Activated CD4-positive, alpha-beta T cell treated with anti-CD3 and anti-CD28 coated beads for 24 hours (primary cell): ENCODE measurements at places on chromosomes 2 and 18.

- no peak for DNase-seq
Observed at GRCh38 chr2:225584796-225585195, 185.3 kb downstream of the NYAP2 start.

DNA sequence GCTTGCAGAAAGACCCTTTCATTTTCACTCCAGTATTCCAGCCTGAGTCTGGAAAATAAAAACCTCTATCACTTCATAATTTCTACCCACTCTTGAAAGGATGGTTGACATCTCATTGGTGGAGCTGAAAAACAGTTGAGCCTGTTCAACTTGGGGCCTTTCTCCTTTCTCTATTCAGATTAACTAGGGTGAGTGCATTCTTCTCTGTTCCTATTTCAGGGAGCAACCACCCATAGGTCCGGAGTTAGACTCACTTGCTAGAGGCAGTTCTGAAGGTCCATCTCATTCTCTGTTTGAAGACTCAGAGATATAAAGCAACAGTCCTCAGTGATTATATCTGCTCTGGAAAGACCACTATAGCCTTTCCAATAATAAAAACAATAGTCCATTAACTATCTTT lies 167.9 kb upstream of the SPOPL start:
- DNase-seq, result no peak

DNA sequence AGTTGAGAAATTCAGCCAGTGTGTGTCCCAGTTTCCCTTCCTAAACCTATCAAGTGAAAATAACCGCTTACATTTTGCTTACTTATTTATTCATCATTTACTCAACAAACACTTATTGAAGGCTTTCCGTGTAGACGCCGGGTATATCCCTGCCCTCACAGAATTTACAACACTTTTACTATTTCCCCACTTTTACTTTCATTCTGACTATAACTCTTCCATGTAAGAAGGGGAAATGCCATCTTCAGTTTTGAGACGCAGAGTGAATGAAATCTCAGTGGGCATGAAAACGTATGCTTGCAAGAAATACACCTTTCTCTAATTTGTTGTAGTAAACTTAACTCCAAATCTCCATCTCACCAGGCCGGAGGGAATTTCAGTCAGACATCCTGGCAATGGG lies 251.0 kb upstream of the CHAC2 start:
- DNase-seq, result no peak

DNA sequence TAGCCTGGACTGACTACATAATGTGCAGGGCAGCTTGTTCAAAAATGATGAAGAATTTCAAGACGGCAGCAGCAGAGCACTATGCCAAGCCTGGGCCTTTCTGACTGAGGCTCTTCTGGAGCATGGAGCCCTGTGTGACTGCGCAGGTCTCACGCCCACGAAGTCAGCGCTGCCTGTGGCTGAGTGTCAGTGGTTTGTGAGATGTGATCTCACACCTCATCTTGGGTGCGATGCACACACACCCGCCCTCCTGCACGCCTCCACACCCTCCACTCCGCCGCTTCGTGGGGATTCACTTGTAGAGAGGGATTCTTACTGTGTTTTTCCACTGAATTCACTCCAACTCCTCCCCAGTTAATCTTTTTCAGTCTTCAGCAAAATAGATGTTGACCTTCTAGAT lies 103.9 kb downstream of the VIT start:
- peak; percentile 40 for DNase-seq

DNA sequence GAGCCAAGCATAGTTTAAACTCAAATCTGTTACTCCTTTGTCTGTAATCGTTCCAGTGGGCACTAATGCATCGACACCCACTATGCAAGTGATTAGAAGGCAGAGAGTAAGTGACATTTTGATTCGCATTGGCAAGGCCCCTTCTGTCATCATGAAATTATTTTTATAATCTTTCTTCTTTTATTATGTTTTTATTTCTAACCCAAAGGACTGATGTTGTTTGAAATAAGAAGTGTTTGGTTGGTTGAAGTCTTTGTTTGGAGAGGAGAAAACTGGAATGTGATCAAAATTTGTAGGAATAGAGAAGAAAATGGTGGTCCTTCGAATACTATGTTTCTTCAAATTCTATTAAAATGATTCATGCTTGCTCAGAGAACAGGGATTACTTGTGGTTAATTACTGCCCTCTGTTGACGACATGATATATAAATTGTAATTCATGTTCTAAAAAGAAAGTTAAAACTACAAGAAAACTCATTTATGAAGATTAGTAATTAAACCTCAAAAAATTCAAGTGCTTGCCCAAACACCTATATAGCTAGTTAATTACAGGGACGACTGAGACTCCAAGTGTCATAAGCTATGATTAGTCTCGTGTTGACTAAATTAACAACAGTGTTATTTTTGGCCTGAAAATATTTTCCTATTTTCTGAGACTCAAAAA lies 26.4 kb upstream of the TFPI start:
- no peak for DNase-seq

- DNase-seq, result no peak
Observed at GRCh38 chr18:8496186-8496585, 113.1 kb upstream of the RAB12 start.
